Activated CD4-positive, alpha-beta T cell treated with anti-CD3 and anti-CD28 coated beads for 1 hour (primary cell): ENCODE measurements at places on chromosomes 7 and 10.

DNA sequence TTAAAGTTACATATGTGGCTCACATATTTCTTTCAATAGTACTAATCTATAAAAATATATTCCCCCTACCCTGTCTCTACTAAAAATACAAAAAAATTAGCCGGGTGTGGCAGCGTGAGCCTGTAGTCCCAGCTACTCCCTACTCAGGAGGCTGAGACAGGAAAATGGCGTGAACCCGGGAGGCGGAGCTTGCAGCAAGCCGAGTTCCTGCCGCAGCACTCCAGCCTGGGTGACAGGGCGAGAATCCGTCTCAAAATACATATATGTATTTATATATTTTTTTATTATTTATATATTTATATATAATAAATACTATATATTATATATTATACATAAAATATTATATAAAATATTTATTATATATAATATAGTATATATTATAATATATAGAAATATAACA lies 69.7 kb upstream of the GRM3 start:
- DNase-seq: no peak

GRCh38 chr7:45102785-45103712 lies 8.4 kb downstream of the TBRG4 start:
- no peak for DNase-seq

DNA sequence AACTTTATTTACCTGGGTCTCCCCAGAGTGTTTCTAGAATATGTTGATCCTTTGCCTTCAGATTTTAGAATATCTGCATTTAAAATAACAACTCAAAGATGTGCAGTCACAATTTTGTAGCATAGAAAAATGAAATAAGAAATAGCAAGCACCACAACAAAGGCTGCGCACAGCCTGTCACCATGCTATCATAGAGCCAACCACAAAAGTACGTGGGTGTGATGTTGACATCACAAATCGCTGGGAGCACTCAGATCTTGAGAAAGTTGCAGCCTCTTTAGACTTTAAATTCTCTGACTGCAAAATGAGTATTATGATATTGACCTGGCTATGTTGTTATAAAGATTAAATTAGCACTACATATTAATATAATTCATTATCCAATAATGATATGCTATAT lies 177.9 kb downstream of the TNS3 start:
- no peak for DNase-seq

DNA sequence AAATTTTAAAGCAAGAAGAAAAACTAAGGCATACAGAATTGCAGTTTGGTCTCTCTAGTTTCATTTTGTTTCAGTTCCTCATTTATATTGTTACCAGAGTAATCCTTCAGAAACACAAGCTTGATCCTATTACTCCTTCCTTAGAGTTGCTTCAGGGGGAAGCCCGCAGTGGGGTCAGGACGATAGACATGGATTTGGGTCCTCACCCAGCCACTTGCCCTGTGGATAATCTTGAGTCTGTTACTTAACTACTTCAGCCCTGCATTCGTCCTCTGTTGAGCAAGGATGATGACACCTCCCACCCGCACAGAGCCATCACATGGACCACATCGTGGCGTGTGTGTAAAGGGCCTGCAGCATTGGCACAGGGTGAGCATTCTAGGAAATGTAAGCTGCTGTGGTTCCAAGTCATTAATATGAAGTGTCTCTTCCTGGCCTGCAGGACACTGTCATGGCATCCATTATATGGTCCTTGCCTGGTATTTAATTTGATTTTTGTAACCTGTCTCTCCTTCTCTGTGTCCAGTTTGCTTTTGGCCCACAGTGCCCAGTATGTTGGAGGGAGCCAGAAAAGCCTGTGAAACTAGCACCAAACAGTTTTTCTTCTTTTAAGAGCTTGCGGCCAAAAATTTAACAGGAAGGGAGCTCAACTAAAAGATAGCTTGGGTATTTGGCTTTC lies 111.2 kb downstream of the EEPD1 start:
- no peak for DNase-seq

DNA sequence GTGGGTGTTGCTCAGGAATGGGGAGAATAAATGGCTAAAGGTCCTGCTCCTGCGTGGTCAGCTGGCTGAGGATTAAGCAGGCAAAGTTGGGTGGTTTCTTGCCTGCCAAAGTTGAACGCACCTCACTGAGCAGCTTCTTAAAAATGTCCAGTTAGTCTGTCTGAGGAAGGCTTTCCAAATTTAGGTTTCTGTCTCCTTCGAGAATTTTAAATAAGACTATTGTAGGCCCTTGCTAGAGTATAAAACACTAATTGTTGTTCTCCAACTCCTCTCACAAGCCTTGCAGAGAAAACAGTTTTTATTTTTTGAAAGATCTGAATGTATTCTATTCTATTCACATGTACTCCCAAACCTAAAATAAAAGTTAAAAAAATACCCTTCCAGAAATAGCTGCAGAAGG lies 122.0 kb upstream of the LAMB4 start:
- DNase-seq: no peak

DNA sequence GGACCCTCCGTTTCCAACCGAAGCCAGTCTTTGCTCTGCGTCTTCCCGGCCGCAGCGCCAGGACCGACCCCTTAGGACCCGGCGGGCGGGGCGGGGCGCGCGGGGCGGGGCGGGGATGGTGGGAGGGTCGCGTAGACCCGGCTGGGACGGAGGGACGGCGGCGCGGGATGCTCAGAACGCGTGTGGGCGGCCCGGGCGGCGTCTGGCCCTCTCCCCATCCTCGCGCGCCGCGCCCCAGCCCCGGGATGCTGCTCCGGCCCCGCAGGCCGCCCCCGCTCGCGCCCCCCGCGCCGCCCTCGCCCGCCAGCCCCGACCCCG lies at the start of gene UTF1:
UTF1 (plus strand) TSS at position 174 of the 318 bp plus-strand sequence; CDS start at position 246, 72 bp downstream.
- no peak for DNase-seq
